ENCODE measurements at places on chromosomes 2 and 18.

DNA sequence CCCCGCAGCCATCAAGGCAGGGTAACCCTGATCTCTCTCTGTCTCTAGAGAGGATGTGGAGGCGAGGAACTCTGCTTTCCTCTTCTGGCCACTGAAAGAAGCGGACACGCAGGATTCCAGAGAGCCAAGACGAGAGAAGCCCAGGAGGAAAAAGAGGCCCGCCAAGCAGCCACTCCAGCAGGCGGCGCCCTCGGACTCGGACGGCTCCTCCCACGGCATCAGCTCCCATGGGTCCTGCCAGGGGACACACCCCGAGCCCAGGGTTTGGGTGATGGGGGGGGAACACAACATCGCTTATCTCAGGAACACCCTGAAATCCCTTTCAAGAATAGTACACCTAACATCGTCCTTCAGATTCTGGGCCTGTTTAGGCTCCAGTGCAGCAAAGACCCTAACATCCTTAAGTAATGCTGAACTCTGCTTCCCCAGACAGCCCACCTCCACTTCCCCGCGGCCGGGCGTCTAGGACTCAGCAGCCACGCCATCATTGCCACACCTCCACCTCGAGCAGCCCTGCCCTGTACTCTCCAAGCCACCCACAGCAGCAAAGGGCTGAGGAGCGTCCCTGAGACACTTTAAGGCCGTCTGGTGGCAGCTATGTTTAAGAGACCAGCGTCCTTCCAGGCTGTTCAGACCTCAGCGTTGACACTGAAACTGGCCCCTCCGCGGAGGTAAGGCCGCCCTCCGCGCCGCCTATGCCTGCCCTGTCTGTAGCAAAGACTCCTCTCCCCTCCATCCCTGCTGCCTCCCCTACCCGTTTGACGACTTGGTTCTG, 34.3 kb upstream of the CNGA3 start:
- no peak for DNase-seq

DNA sequence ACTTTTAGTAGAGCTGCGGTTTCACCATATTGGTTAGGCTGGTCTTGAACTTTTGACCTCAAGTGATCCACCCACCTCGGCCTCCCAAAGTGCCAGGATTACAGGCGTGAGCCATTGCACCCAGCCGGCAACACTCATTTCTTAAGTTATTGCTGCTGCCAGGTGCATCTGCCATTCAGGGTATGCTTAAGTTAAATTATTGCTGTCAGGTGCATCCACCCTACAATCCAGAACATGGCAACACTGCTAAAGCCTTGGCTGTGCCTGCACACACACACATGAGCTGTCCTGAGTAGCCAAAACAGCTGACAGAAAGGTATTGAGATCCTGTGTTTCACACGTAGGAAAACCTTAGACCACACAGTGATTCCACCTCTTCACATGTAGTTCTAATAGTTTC, 148.2 kb downstream of the FAM161A start:
- DNase-seq: no peak

GRCh38 chr2:181312515-181312927, 144.7 kb upstream of the ITGA4 start:
- DNase-seq: no peak

GRCh38 chr18:46388286-46388685, 268.7 kb downstream of the LOXHD1 start:
- DNase-seq: no peak
